Progenitor cell of endocrine pancreas (in vitro differentiated cells): ENCODE measurements at places on chromosomes 6 and 20. TPM values are rescaled to one million over a fixed set of nuclear protein-coding genes. Genes with fewer than 3 reads are reported as not detected.

DNA sequence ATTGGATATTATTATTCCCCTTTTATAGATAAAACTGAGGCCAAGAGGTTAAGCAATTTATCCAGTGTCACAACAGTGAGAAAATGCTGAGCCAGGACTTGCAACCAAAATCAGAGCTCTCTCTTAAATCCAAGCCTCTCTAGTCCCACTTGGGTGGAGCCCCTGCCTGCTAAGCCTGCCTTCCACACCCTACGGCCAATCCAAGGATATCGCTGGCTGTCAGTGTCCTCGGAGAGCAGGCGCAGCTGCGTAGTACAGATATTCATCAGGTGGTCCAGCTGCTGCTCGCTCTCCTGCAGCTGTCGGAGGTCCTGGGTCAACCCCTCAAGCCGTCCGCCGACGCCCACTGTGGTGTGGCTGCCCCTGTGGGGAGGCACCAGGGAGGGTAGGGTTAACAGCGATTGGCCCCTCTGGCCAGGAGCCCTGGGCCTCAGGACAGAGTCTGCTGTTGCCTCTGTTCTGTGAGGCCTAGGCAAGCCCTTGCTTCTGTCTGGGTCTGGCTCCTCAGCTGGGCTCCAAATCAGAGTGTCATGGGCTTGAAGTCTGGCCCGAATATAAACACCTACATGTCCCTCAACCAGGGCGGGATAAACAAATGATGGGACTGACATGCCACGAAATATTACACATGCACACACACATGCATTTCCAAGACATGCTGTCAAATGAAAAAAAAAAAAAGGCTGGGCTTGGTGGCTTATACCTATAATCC, 3.9 kb upstream of the NECAB3 start:
- DNase-seq = no peak
- peaks cover 11% of the 10 kb centered on the region for H3K4me1 ChIP-seq
- peaks cover 7% of the 10 kb centered on the region for H3K36me3 ChIP-seq
- H3K27ac ChIP-seq = no peak overlapping the region
- peaks cover 3% of the 10 kb centered on the region for H3K27me3 ChIP-seq

The ZNF311 gene
- 0.91 and 1.4 TPM in 2 replicates for total RNA-seq

The DYNLT2 gene
- total RNA-seq = 1.6 and 1.8 TPM in 2 replicates

- H3K4me1 ChIP-seq = peaks cover 19% of the 10 kb centered on the region
- no peak overlapping the region for H3K27ac ChIP-seq
- peaks cover 17% of the 10 kb centered on the region for H3K27me3 ChIP-seq
- no peak for DNase-seq
These were observed 6.5 kb upstream of the TUBB2B start for GRCh38 chr6:3233904-3234303.

DNA sequence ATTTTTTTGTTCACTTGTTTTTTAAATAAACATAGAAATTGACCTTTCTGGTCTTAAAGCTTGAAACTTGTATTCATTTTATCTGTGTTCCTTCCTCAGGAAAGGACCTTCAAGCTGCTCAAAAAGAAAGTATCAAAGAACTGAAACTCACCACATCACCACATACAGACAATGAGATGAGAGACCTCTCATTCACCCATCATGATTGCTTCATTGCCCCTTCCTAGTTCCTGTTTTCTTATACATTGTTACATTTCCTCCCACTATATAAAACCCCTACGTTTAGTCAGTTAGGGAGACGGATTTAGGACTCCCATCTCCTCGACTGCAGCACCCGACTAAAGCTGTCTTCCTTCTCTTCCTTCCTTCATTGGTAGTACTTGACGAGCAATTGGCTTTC, 180.5 kb upstream of the OPRM1 start:
- no peak for DNase-seq
- H3K4me3 ChIP-seq = no peak overlapping the region
- H3K4me1 ChIP-seq = peaks cover 15% of the 10 kb centered on the region
- no peaks in the 10 kb centered on the region for H3K27me3 ChIP-seq
- H3K27ac ChIP-seq = no peak overlapping the region

DNA sequence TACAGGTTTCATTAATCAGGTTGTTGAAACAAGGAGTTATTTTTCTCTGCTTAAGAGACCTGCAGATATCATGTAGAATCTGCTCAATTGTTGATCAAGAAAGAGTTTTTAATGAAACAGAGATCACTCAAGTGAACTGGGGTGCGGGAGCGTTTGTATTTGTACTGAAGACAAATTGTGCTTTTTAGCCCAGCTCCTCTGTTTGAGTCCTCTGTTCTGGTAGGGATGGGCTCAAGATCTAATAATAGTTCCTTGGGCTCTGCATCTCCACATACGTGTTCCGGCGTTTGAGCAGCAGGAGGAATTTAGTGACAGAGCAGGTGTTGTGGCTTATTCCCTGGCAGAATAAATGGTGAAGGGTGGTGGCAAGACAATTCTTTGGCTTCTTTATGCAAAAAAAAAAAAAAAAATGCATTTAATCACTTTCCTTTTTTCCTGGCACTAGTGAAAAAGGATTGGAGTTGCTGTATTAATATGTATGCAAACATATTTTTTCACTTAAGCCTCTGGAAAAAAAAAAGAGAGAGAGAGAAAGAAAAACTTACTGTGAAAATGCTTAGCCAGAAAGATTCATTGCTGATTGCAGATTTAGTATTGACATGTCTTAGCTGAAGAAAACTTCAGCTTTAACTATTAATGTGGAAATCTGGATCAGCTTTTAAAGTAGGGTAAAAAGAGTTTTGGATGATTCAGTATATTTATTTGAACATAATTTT, 4.0 kb downstream of the CITED2 start:
- H3K27me3 ChIP-seq = no peaks in the 10 kb centered on the region
- H3K27ac ChIP-seq = peak overlapping the region; percentile 14
- H3K4me3 ChIP-seq = peak overlapping the region; percentile 28

The ALDH8A1 gene
- 0.40 and 1.5 TPM in 2 replicates for total RNA-seq

DNA sequence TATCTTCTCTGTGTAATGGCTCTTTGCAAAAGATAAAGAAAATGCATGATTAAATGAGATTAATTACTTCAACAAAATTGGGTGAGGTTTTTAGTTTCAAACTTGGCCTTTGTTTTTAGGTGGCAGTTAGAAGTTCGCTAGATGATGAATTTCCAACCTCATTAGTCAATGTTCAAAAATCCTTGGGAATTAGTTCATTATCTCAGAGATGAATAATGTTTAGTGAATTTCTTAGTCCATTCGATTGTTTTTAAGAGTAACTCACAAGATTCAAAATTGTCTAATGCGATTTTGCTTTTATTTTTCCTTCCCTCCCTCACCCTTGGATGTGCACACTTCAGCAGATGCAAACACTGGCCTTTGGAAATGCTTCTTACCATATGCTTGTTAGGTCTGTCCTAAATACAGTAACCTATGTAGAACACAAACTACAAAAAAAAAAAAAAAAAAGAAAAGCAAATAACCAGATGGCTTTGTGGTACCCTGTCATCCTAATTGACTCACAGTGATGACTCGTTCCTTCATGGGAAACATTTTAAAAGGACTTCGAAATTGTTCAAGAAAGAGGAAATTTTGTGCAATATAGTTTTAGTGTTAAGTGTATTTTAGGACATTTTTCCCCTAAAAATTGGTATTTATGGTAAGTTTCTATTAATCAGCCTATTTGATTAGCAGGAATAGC, 66.7 kb downstream of the FAM229B start:
- H3K36me3 ChIP-seq = no peaks in the 10 kb centered on the region
- H3K27ac ChIP-seq = no peak overlapping the region
- H3K4me1 ChIP-seq = peaks cover 9% of the 10 kb centered on the region
- no peak for DNase-seq

GRCh38 chr6:21423106-21423854, 170.3 kb upstream of the SOX4 start:
- no peak overlapping the region for H3K27ac ChIP-seq
- H3K27me3 ChIP-seq = no peaks in the 10 kb centered on the region
- peaks cover 3% of the 10 kb centered on the region for H3K4me1 ChIP-seq
- H3K4me3 ChIP-seq = peak overlapping the region; percentile 57
- peaks cover 1% of the 10 kb centered on the region for H3K36me3 ChIP-seq
